ENCODE measurements at places on chromosomes 6 and 20. TPM values are rescaled to one million over a fixed set of nuclear protein-coding genes. Genes with fewer than 3 reads are reported as not detected.

The CD93 gene
- 0.18 TPM for total RNA-seq

The ZNF133 gene
- total RNA-seq, result 4.2 TPM

The RAB32 gene
- total RNA-seq, result 0.32 TPM

The PANK2 gene
- total RNA-seq, result 37.3 TPM

The SLC17A3 gene
- total RNA-seq, result not detected

The EPPIN gene
- not detected for total RNA-seq

The OR2B6 gene
- total RNA-seq, result not detected

The SLC32A1 gene
- total RNA-seq, result not detected

The PGC gene
- 0.38 TPM for total RNA-seq

The BACH2 gene
- 111 TPM for total RNA-seq

The ADGRG6 gene
- 0.43 TPM for total RNA-seq

The EDN3 gene
- not detected for total RNA-seq

The COL12A1 gene
- 0.30 TPM for total RNA-seq

The PKHD1 gene
- total RNA-seq, result not detected

The SLA2 gene
- total RNA-seq, result 57.8 TPM

The DIDO1 gene
- total RNA-seq, result 47.4 TPM

The MAS1 gene
- total RNA-seq, result not detected

The TSPO2 gene
- total RNA-seq, result not detected

The PI16 gene
- not detected for total RNA-seq

The RAET1L gene
- not detected for total RNA-seq

The GTF2H4 gene
- 74.0 TPM for total RNA-seq

The CALHM5 gene
- total RNA-seq, result not detected

The DDO gene
- total RNA-seq, result not detected

The VIP gene
- total RNA-seq, result not detected

The CCN5 gene
- total RNA-seq, result 0.15 TPM

All from activated T-cell treated with anti-CD3 and anti-CD28 coated beads, Interleukin-2, amount 50 U/mL, for 4 hours (primary cell).